ENCODE measurements at places on chromosomes 11 and 22.

GRCh38 chr11:46724088-46724487, 5.1 kb downstream of the F2 start:
- DNase-seq: no peak

GRCh38 chr11:110878513-110878912, 166.3 kb upstream of the ARHGAP20 start:
- no peak for DNase-seq

DNA sequence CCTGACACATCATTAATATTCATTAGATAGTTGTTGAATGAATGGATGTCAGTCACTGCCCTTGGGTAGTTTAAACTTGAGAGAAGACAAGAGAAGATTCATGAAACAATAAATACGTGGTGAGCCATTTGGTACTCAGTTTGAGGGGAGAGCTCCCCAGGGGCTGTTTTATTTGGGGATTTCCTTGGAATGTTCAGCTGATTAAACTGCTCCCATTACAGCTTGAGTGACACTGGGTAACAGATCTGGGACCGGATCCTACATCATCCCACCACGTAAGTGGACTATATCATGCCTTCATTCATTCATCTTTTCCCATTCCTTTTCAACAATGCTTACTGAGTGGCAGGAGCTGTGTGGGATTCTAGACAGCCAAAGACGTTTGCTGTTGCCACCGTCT, 162.0 kb downstream of the FAT3 start:
- no peak for DNase-seq

GRCh38 chr11:116188350-116188749, 584.4 kb downstream of the BUD13 start:
- no peak for DNase-seq

DNA sequence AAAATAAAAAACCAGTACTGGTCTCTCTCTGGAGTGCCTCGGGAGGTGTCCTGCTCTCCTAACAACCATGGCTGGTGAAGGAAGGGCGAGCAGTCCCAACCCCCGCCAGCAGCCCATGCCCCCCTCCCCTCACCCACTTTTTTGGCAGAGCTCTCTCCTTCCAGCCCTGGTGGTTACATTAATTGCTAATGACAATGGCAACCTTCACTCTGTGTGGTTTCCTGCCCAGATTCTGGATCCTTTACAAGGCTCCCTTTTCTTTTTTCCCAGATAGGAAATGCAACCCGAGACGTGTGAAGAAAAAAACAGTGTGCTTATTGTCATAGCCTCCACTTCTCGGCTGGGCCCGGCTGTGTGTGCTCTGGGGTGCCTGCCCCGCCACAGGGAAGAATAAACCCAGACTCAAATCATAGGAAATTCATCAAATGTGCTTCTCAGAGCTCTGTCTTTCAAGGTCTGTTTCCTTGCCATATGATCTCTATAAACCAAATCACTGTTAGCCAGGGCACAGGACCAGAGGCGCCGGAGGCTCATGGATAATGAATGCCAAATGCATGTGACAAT, 513.0 kb downstream of the SOX6 start:
- DNase-seq: no peak

GRCh38 chr11:111841370-111842053, 29.9 kb downstream of the ALG9 start:
- peak; percentile 58 for DNase-seq

DNA sequence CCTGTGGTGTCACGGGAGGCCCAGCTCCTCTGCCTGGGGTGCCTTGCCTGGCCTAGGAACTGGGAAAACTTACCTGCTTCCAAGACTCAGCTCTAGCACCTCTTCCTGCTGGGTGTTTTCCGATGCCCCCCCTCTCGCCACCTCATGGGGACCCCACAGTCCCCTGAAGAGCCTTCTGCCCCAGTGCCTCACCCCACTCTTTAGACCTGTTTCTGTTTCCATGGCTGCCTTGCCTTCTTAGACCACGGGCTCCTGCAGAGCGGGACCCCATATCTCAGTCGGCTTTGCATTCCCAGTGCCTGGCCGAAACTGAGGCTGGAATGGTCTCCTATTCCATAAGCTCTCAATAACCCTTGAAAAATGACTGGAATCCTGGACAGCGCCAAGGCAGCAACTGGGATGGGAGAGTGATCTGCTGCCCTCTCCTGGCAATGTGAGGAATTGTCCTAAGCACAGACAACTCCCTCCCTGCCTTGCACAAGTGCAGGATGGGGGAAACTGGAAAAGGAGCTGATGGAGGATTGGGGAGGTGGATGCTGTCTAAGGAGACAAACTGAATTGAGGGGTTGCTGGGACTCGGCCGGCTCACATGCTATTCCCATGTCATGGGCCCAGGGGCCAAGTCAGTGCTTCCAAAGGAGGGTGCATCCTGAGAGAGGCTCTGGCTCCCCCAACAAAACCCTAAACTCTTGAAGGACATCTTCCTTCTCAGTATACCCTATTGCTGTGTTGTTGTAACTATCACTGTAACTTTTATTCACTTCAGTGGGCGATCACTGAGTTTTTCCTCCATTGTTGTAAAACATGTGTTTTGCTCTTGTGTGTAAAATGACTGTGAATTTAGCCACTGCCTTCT, 26.6 kb upstream of the IL17RA start:
- peak; percentile 42 for DNase-seq

DNA sequence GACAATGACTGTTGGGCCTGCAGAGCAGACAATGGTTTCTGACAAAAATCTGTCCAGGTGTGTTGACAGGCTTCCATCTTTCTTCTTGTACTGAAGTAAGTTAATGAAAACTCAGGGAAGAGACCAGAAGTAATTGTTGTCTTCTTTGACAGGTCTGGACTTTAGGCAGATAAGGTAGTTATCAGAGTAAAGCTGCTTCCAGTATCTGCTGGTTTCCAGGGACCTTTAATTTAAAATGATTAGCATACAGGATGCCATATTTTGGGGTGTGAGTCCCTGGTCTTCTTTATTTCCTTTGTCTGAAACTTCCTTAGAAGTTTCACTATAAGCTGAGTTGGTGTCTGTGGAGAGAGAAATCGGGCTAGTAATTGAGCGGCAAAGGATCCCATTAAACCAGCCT, 1.4 kb downstream of the TMX2 start:
- no peak for DNase-seq

GRCh38 chr11:9969068-9969467, 305.2 kb downstream of the SWAP70 start:
- no peak for DNase-seq

GRCh38 chr11:120295099-120295498, 30.0 kb upstream of the TLCD5 start:
- DNase-seq: no peak

DNA sequence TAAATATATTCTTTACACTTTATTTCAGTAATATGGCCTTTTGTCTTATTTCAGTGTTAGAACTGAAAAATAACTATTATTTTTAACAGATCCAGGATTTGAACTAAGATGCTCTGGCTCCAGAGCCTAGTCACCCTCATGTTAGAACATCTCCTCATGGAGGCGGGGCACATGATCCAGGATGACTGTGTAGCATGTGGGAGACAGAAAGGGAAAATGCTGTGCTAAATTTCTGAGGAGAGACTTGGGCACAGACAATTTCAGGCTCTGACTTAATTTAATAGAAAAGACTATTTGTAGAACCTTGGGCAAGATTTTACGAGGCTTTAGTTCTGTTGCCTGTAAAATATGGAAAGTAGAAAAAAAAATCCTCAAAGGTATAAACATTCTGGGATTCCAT, 24.1 kb downstream of the CTSC start:
- no peak for DNase-seq

DNA sequence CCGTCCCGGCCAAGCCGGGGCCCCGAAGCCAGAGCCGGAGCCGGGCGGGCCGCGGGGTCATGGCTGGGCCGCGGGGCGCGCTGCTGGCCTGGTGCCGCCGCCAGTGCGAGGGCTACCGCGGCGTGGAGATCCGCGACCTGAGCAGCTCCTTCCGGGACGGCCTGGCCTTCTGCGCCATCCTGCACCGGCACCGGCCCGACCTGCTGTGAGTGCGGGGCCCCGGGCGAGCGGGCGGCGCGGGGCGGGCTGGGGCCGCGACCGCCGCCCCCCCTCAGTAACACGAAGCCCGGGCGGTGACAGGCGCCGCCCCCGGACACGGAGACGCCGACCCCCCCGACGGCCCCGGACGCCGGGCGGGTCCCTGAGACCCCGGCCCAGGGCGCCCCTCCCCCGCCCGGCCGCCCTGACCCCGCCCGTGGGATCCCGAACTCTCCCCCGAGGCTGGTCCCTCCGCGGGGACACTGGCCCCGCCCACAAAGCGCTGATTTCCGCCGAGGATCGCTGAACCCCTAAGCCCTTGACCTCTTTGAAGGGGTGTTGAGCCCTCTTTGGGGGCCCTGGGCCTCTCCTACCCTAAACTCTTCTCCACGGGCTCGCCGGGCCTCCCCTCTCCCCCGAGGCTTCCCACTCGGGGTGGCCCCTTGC, 389 bp downstream of the MICALL1 start:
- DNase-seq: no peak

DNA sequence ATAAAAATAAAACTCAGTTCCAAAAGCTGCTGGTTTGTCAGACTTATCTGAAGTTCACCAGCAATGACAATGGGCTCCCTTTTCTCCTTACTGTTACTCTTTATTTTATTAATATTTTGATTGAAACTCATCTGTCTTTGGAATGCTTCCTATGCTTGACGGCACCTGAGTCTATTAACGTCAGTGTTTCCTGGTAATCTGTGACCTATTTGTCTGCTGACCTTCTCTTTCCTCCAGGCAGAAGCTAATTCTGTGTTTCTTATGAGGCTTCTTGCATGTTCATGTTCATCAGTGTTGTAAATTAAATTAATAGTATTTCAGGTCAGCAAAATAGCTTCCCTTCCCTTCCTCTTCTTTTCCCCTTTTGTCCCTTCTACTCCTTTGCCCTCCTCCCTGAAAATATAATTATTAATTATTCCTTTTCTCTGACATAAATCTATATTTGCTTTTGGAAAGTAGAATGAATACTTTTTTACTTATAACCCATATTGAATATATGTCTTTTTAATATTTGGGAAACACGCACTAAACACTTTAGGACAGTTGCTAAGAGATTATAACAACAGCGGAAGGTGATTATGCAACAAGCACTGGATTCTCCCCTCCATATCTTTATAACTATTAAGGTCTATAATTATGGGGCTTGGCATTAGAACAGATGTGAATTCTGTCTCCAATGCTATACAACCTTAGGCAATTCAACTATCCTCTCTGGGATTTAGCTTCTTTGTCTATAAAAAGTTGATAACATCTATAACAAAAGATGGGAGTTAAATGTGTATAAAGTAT, 32.1 kb upstream of the PCF11 start:
- DNase-seq: no peak

DNA sequence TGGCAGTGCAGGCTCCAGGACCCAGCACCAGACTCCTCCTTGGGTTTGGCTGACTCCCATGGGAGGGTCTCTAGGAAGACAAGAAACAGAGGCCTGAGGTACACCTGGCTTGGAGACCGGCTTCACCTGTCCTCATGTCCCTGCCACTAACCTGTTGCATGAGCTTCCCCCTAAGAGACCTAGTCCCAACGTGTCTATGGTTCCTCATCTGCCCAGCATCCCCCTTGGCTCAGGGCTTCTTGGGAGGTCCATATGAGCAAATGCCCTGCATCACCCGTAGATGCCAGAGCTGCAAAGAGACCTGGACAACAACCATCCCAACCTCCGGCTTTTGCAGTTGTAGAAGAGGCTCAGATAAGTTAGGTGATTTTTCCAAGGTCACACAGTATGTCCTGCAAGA, 123.5 kb downstream of the BUD13 start:
- no peak for DNase-seq

GRCh38 chr11:117913736-117914397, 15.3 kb downstream of the TMPRSS13 start:
- DNase-seq: no peak

DNA sequence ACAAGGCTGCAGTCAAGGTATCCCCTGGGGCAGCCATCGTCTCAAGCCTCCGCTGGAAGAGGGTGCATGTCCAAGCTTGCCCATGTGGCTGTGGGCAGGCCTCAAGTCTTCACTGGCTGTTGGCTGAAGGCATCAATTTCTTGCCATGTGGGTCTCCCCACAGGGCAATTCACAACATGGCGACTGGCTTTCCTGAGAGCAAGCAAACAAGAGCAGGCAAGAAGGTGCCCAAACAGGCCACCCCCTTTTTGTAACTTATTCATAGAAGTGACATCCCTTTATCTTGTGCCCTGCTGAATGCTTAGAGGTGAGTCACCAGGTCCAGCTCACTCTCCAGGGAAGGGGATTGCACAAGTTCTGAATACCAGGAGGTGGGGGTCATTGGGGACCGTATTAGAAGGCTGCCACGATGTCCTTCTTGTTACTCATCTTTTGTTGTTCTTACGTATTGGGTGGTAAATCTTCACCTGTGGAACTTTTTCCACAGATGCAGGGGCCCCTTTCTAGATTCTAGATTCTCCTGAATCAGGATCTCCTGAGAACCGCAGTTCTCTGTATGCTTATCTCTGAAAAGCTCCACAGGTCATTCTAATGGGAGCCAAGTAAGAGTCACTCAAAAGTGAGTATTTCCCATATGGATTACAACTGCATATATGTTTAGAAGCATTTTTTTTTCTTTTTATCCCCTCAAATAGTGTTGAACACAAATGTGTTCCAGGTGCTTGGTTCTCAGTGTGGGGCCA, 44.2 kb upstream of the MICAL2 start:
- no peak for DNase-seq

GRCh38 chr22:46937939-46938338, 175.5 kb downstream of the TBC1D22A start:
- no peak for DNase-seq

GRCh38 chr11:133219543-133219942, 312.8 kb downstream of the OPCML start:
- no peak for DNase-seq

- no peak for DNase-seq
Observed at GRCh38 chr11:120744016-120744994, 232.8 kb downstream of the GRIK4 start.

DNA sequence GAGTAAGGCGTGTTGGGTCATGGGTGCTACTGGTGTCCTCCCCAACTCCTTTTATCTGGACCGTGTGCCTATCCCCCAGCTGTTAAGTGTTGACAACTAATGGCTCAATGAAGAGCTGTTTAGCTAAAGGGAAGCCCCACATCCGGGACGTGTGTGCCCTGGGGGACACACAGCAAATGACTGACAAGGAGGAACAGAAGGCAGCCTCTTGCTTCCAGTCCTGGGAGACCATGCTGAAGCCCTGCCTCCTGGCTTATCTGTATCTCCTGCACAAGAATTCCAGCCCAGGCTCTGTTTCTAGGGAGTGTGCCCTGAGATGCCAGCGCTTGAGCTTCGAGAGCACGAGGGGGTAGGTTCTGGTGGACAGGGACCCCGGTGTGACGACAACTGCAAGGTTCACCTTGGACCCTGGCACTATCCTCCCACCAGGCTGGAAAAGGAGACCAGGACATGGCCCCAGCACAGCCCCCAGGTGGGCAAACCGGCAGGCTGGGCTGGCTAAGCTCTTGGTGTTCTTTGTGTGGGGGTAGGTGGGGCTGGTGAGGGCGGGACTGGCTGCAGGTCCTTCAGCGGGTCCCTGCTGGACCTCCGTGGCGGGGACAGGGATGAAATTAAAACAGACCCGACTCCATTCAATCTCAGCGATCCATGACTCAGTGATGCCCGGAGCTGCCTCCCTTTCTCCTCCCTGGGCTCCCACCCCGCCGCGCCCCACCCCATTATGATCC, 21.0 kb downstream of the ASCL2 start:
- DNase-seq: no peak
